GM18507 (cell line): ENCODE measurements at places on chromosomes 16 and 17.

- DNase-seq, result no peak
These were observed 14.2 kb downstream of the KCNJ2 start for GRCh38 chr17:70183508-70183907.

DNA sequence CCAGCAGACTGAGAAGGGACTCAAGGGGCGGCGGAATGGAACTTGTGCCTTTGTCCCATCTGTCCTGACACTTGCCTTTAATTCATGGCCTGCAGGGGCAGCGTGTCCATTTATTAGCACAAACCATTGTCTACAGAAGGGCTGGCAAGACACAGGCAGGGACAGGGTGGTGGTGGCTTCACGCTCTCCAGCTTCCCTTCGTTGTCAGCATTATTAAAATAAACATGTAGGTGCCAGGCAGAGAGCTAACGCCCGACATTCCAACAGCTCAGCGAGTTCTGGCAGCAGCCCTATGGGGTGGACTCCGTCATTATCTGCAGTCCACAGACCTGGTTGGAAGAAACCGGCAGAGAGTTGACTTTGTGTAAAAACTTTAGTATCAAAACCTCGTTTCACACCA, 16.3 kb downstream of the DNAI2 start:
- DNase-seq, result no peak

GRCh38 chr17:44188576-44189403, 2.0 kb downstream of the TMUB2 start:
- DNase-seq, result no peak

GRCh38 chr16:77387815-77388209, 47.0 kb downstream of the ADAMTS18 start:
- no peak for DNase-seq

GRCh38 chr16:28188085-28188916, 23.5 kb downstream of the XPO6 start:
- DNase-seq, result no peak

- no peak for DNase-seq
These were observed 32.2 kb downstream of the DRC3 start for GRCh38 chr17:18004884-18005305.

GRCh38 chr16:47728205-47728604, 267.1 kb downstream of the PHKB start:
- DNase-seq, result no peak

DNA sequence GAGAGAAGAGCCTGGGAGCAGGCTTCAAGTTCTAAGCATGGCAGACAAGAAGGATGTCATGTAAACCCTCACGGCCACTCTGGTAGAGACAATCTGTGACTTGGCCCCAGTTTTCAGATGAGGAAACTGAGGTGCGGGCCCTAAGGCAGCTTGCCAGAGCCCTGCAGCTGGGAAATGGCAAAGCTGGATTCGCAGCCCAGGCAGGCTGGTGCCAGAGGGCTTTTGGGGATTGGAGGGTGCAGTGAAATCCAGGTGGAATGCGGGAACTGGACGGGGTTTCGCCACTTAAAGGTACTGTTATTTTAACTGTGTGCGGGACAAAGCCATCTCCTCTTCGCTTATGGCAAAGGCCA, 477 bp upstream of the OSGIN1 start:
- no peak for DNase-seq

GRCh38 chr16:2795395-2796143, 2.7 kb upstream of the PRSS41 start:
- no peak for DNase-seq

DNA sequence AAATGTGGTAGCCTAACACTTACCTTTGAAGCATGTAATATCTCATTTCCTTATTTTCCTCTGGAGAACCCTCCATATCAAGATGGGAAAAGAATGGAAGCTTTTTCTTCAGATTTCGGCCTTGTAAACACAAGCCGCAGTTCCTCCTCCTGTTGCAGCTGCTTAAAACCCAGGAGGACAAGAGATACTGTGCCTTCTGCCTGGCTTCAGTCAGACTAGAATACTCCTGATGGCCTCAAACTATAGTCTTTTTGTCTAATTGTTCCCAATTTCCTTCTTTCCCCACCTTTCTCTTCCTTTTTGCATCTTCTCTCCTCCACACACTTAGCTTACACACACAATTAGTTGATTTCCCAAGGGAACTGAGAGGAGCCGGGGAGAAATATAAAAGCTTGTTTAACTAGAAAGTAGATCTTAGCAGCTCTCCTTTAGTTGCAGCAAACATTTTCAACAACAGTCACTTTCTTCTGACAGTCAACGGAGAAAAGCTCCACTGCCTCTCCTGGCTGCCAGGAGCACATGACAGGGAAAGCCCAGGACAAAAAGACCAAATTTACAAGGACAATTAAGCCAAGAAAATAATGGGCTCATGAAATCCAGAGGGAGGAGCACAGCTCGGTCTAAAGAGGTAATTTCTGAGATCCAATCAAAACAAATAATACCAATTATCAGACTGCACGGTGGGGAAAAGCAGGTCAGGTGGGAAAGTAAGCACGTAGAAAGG, 76.4 kb upstream of the C17orf78 start:
- DNase-seq, result no peak

GRCh38 chr17:50122945-50123344, 7.0 kb downstream of the SAMD14 start:
- no peak for DNase-seq

GRCh38 chr17:35725058-35725457, 6.4 kb upstream of the RASL10B start:
- no peak for DNase-seq

DNA sequence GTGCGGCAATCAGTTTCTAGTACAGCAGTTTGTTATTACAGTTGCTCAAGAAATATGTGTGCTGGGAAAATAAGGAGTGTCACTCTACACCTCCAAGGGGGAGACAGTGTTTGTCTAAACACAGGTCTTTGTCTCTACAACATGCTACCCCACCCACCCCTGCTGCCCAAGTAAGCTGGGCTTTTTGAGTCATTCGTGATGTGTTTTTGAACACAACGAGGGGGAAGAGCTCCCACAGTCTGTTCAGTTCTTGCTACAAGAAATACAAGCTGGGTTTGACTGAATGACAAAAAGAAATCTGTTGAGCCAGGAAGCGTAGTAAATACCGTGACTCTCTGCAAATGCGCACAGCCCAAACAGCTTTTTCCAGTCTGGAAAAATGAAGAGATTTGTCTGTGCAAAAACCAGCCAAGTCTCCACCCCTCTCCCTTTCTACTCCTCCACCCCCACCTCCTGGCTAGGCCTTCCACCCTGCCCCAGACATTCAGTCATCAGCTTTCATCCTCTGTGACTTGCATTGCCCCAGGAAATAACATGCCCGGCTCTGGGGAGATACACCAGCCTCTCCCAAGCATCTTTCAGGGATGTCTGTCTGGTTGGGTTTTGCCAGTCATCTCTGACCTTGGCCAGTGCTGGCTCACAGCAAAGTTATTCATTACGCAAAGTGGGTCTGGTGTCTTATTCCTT, 25.7 kb downstream of the CHD9 start:
- DNase-seq, result no peak

DNA sequence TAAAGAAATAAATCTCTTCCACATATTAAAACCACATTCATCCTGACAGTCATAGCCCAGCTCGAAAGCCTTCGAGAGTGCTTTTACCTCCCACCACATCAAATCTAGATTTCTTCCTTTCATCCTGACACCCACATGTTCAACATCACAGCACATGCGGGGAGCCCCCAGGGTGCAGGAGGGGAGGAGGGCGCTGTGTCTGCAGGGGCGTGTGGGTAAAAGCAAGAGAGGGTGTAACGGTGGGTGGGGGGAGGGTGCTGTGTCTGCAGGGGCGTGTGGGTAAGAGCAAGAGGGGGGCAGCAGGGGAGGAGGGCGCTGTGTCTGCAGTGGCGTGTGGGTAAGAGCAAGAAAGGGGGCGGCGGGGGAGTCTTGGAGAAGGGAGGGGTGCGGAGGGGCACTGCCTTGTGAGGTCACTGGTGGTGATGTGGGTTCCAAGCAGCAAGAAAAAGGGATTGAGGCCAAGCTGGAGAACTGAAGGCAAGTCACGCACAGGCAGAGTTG, 34.7 kb downstream of the ADCY9 start:
- DNase-seq, result no peak

DNA sequence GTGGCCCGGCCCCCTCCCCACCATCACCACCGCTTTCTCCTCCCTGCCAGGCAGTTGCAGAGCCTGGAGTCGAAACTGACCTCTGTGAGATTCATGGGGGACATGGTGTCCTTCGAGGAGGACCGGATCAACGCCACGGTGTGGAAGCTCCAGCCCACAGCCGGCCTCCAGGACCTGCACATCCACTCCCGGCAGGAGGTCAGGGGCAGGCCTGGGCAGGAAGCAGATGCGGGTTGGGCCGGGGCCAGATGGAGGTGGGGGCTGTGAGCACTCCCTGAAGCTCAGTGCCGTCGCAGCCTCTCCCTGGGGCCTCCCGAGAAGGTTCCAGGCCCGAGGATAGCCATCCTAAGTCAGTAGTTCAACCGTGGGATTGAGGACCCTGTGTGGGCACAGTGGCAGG, 14.2 kb upstream of the ADGRG3 start:
- no peak for DNase-seq

DNA sequence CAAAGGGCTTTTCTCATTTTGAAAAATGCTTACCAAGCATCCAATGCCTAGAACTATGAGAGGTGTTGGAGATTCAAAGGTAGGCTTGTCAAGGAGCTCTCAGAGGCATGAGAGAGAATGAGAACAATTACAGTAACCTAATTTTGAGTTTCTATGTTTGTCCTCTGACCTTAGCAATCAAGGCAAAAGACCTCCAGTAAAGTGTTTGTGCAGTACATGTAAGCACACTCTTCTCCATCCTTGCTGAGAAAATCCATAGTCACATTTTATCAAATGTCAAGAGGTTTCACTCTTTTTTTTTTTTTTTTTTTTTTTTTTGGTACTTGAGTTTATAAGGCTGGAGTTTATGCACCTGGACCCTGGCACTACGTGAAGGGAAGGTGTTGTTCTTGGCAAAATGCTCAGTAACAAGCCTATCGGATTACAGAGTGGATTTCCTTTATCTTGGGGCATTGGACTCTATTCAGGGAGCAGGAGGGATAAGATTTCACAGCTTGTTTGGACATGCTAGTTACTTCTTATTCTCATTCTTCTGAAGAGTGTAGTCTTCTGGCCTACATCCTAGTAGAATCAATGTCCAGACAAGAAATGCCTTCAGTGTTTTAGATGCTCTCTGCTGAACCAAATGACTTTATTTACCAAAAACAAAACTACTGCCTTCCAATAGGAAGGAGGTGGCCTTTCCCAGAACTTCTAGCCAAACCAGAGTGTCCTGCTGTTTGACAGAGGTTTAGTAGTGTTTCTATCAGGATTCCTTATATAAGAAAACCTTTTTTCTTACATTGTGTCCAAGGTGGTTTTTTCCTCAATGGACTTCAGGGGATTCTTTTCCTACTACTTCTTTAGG, 21.9 kb downstream of the KCNJ2 start:
- no peak for DNase-seq

DNA sequence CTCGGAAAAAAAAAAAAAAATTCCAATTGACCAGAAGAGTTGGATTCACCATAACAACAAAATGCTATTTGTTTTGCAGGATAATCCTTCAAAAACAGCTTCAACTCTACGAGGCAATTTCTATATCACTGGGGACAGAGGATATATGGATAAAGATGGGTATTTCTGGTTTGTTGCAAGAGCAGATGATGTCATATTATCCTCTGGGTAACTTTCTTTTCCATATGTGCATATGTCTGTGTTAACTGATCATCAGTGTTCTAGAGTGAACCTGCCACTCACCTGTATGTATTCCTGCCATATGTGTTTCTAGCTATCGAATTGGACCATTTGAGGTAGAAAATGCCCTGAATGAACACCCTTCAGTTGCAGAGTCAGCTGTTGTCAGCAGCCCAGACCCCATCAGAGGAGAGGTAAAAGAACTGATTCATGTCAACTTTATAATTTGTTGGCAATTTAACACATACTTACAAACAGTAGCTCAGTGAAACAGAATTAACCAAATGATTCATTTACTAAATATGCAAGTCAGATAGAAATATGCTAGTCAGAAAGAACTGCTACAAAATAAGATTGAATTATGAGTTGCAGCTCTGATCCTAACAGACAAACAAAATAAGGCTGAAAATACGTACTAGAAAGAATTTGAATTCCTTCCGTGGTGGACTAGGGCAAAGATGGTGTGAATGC, 14.2 kb downstream of the ERI2 start:
- DNase-seq, result no peak

- DNase-seq, result no peak
These were observed 268.3 kb downstream of the ABCC12 start for GRCh38 chr16:47887496-47887895.

DNA sequence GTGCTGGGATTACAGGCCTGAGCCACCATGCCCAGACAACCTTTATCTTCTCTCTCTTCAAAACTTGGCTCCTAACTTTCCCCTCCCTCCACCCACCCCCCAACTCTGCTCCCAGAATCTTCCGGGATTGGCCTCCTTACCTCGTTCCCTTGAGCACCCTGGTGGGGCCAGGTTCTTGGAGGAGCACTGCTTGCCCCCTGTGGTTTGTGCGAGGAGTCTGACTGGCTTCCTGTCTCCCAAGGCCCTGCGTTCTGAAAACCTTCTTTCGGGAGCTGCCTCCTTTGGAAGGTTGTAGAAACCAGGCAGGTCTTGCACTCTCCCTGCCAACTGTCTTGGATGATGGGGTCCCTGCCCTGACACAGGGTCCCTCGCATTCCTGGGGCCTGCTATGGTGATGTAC, 19.8 kb downstream of the PLXDC1 start:
- no peak for DNase-seq

DNA sequence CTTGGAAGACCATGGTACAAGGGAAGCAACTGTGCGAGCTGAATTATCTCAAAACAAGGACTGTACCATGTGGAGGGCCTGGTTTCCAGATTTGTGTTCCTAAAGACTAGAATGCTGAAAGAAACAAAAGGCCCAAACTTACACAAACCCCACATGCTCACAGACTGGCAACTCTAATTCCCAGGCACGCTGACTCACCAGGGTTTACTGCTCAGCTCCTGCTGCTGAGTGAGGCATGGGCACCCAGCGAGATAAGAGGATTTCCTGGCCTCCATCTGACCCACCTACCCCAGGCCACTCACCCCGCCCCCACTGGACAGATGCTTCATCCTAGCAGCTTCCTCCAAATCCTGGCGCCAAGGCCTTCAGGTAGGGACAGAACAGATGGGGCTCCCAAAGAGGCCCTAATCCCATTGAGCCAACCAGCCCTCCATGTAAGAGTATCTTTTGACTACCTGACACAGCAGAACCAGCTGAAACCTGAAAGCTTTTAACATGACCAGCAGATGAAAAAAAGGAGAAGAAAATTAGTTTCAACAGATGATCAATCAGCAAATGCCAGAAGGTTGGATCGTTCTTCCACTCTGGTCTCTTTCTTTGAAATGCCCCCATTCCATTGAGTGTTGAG, 33.9 kb downstream of the DCUN1D3 start:
- no peak for DNase-seq

DNA sequence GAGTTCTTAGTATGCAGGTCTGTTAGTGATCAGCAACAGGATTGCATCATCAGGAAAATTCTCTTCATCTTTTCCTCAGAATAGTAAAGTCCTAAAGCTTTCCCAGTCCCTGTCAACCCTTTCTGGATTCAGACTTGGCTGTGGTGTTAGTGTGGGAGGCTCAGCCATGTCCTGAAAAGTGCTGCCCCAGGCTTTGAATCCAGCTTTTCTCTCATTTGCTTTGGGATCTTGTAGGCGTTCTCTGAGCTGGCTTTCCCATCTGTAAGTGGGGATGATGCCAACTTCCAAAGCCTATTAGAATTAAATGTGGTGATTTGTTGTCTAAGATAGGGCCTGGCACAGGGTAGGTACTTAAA, 3.0 kb downstream of the ALKBH5 start:
- DNase-seq, result no peak

- no peak for DNase-seq
These were observed 52.9 kb downstream of the SNX11 start for GRCh38 chr17:48160177-48161081.

GRCh38 chr17:38417210-38417951, 10.9 kb upstream of the ARHGAP23 start:
- DNase-seq, result no peak

GRCh38 chr17:30222251-30222650, 13.2 kb downstream of the SLC6A4 start:
- DNase-seq, result no peak
